ENCODE measurements at places on chromosomes 2 and 18.

GRCh38 chr2:64586883-64587481 is 62.9 kb downstream of the AFTPH start:
- no peak for DNase-seq

DNA sequence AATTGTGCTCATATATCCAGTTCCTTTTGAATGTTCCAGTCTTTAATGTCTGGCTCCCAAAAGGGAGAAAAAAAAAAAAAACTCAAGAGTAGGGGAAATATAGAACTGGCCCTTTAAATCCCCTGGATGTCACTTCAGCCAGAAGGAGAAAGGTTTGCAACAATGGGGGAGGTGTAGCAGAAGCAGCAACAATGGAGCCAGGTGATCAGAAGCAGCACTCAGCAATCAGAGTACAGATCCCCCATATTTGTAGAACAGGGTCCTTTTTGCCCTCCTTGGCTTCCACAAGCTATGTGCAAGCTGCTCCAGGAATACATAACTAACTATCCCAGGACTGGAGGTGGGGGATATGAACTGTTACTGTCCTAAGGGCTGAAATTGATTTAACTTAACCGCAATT is 25.8 kb upstream of the ZNF397 start:
- DNase-seq, result no peak

GRCh38 chr2:137826373-137827372 is 137.6 kb upstream of the HNMT start:
- DNase-seq, result no peak

- no peak for DNase-seq
Measured at GRCh38 chr18:53056064-53056463, 716.1 kb downstream of the DCC start.

DNA sequence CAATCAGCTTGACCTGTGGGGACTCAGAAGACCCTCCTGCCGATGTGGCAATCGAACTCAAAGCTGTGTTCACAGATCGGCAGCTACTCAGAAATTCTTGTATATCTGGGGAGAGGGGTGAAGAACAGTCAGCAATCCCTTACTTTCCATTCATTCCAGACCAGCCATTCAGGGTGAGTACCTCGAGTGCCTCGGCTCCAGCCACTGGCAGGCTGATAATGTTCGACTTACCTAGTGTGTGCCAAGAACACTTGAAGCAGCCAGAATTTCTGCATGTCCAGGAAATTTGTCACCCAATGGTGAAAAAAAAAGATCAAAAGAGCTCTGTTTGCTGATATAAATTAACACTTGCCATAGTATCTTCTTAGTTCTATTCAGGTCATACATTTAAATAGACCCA is 2.3 kb downstream of the LGALSL start:
- DNase-seq, result no peak

DNA sequence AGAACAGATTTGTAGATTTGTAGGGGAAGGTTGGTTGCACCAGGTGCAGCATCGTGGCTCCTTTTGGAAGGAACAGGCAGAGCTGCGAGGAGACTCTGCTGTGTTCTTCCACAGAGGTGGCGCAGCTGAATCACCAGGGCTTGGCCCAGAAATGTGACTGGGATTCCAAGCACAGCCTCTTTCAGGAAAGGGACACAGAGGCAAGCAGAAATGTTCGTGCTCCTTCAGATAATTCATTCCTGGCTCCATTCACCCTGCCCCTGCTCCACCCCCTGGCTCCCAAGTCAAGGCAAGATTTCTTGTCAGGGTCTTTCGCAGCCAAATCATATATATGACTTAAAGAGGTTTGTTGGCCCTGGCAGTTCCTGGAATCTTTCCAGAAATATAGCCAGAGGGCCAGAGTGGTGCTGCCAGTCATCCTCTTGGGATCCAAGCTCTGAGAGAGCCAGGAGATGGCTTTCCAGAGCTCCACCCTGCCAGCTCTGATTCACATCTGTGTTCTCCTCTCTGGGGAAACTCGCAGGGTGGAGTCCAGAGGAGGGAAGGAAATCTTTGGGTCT is 203.9 kb upstream of the TANK start:
- no peak for DNase-seq

Measured in CD4-positive, alpha-beta T cell treated with Interleukin-6 for 4 hours (primary cell).